Activated T-cell treated with anti-CD3 and anti-CD28 coated beads for 48 hours (primary cell): ENCODE measurements at places on chromosomes 3 and 15.

DNA sequence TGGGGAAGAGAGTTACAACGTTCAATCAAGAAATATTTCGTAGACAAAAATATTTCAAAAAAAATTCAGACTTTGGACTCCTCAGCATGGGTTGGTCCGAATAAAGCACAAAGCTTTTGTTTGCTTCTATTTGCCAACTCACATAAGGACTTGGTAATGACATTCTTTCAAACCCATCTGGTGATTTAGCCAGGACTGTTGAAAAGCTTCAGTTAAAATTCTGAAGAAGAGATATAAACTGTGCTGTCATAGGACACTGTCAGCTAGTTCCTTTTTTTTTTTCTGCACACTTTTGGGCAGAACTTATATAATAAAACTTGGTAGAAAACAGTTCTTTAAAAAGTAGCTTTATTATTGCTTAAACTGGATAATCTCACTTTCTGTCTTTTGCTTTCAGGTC lies 660.8 kb upstream of the SGO1 start:
- no peak for DNase-seq

GRCh38 chr15:90029024-90029423 lies 27.9 kb downstream of the ZNF710 start:
- no peak for DNase-seq

- DNase-seq = no peak
These were observed 35.9 kb upstream of the SPRED1 start for GRCh38 chr15:38216763-38217162.

DNA sequence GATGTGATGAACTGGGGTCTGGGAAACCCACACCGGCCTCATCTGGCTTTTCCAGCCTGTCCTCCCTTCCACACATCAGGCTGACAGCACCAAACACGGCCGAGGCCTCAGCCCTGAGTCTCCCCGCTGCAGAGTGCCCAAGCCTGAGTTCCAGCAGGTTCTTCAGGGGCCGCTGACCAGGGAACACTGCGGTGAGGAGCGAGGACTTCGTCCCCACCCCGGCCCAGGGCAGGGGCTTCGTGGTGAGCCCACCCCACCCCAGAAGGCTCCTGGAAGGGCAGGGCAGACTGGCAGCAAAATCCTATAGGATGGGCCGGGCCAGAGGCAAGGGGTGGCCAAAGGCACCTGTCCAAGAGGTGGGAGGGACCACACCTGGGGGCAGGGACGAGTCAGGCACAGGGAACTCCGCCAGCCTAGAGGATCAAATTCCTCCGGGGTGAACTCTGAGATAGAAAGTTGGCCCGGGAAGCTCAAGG lies at the start of gene SLC51A:
Gene SLC51A, plus strand, starts transcription at position 446 of the 476 bp plus-strand sequence. CDS start 179 bp downstream, outside the sequence.
- no peak for DNase-seq

DNA sequence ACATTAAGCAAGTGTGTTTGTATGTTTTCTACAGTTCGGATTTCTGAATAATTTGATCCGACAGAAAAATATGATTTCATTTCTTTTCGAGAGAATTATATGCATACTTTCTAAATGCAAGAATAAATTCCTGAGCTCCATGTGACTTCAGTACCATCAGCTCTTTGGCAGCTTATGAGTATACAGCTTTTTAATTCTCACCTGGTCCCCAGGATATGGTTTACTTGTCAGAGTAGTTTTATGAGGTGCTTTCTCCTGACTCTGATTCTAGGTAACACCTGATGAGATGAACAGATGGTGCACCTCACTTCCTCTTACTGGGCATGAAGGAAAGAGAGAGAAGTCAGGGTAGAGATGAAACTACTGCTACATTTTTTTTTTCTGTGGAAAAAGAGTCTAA lies 3.1 kb downstream of the HGD start:
- no peak for DNase-seq

- no peak for DNase-seq
These were observed 468.8 kb upstream of the SUCLG2 start for GRCh38 chr3:68123231-68123630.
